ENCODE measurements at places on chromosomes 3 and 15.

- no peak for DNase-seq
These were observed 108.5 kb downstream of the FILIP1L start for GRCh38 chr3:100005665-100006393.

- no peak for DNase-seq
These were observed 19.2 kb downstream of the GNB4 start for GRCh38 chr3:179432021-179432420.

- DNase-seq: no peak
These were observed 225.6 kb downstream of the NFKBIZ start for GRCh38 chr3:102074946-102075345.

DNA sequence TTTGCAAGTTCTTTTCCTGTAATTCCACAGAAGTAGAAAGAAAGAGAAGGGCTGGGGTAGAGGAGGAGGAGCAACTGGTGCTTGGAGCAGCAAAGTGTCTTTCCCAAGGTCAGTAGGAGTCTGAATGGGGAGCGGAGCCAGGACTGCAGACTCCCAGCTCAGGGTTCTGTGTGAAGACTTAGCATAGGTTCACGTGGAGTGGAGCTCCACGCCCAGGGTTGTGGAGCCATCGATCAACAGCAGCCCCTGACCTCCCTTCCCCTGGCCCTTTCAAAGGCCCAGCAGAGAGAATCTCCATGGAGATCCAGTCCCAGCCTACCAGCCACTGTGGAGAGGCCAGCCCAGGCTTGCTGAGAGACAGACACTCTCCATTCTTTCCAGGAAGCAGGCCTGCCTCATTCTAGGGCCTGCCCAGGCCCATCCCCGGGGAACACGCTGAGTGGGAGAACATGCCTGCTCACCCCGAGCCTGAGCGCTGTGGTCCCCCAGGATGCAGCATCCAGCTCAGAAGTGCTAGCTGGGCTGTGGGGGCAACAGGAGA lies 62.1 kb downstream of the CORO2B start:
- DNase-seq: no peak

GRCh38 chr3:31247850-31248562 lies 284.7 kb upstream of the STT3B start:
- DNase-seq: peak; percentile 39

GRCh38 chr3:187264021-187264420 lies 27.5 kb downstream of the MASP1 start:
- no peak for DNase-seq

DNA sequence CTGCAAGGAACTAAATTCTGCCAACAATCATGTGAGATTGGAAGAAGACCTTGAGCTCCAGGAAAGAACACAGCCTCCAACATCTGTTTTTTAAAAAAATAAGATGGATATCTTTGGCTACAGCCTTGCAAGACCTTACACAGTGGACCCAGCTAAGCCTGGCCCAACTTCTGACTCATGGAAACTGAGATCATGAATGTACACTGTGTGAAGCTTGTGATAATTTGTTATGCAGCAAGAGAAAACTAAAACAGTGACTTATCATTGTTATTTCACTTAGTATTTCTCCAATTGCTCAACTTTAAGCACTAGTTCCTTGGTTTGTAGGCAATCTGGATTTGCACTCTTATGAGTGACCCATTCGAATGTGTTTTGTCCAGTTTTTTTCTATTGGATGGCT lies 29.3 kb downstream of the SHQ1 start:
- no peak for DNase-seq

Data from NCI-H1092 (cell line).